ENCODE measurements at places on chromosomes 7 and 10. TPM values are rescaled to one million over a fixed set of nuclear protein-coding genes. Genes with fewer than 3 reads are reported as not detected.

The MTG1 gene
- 34.9 TPM for total RNA-seq

The SLC26A3 gene
- total RNA-seq, result not detected

The ZPBP gene
- not detected for total RNA-seq

The DDX50 gene
- total RNA-seq, result 35.1 TPM

The SPACDR gene
- total RNA-seq, result not detected

The CACNB2 gene
- total RNA-seq, result not detected

The ACTR3C gene
- total RNA-seq, result not detected

The ADAMTS14 gene
- 0.16 TPM for total RNA-seq

The HOXA10 gene
- total RNA-seq, result not detected

The GTF2IRD2 gene
- total RNA-seq, result 5.6 TPM

The GPR37 gene
- 18.4 TPM for total RNA-seq

The ANKRD1 gene
- not detected for total RNA-seq

The GLUD1 gene
- total RNA-seq, result 110 TPM

The GOLGA7B gene
- 15.8 TPM for total RNA-seq

The ZP3 gene
- 5.0 TPM for total RNA-seq

The ELN gene
- total RNA-seq, result not detected

The ADCYAP1R1 gene
- not detected for total RNA-seq

The ACTL6B gene
- not detected for total RNA-seq
